Hindlimb muscle (tissue), 1 donor: ENCODE measurements at places on chromosomes 12 and 14.

DNA sequence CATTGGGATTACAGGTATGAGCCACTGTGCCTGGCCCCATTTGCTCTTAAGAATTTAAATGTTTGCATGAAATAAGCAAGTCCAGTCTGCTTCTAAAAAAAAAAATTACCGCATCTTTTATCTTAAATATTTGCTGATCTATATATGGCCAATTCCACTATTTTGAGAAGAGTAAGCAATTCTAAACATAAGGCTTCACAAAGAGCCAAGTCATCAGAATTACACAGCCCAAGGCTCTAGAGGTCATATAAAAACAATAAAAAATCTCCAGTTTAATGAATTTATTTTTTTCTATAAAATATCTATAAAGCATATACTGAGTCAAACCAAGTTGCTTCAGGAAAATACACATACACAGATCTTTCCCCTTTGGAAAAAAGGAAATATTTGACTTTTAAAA is 79.0 kb upstream of the CPNE8 start:
- DNase-seq, result no peak

DNA sequence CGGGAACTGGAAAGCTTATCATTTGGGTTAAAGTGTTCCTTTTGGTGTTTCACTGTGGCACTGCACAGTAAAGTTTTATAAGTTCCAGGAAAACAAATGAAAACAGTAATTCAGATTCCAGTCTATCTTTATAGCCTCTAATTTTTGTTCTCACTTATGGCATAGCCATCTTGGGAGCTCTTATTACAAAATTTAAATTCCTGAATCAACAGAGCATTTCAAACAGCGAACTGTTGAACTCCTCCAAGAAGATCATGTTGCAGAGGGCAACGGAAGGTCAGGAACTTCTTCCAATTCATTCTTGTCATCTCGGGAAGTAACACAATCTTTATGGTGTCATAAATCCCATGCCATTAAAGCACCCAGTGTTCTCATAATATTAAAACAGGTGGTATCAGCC is 229.1 kb downstream of the KCNC2 start:
- peak; percentile 15 for DNase-seq

- no peak for DNase-seq
Observed at GRCh38 chr12:2320841-2321240, 268.1 kb downstream of the CACNA1C start.

DNA sequence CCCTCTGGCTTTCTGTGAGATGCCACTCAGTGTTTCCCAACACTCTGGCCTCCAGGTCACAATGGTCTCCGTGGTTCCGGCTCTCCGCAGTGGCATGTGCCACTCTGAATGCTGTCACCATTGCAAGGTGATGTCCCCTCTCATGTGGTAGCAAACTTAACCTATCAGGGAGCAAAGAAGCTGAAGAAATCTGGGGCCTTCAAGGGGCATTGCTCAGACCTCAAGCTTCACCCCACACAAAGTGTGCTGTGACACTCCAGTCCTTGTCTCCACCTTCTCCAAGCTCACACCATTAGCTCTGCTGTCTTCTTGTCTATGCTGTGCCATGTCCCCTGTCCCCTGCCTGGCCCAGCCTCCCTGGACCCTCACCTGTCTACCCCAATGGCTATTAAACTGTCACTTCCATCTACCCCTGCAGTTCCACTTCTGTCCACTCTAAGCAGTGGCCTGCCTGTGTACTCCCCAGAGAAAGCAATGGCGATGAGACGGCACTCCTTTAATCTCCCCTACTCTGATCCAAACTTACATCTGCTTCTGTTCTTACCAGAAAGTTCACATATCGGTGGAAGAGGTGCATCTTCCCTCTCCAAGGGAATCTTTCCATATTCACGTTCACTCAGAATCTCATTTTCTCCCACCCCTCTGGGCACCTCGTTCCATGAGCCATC is 93.7 kb downstream of the DHRS2 start:
- DNase-seq, result no peak

- no peak for DNase-seq
Observed at GRCh38 chr14:54480830-54481562, 7.8 kb downstream of the GMFB start.

- DNase-seq, result no peak
Observed at GRCh38 chr12:96493106-96493505, 3.7 kb downstream of the CFAP54 start.

- DNase-seq, result no peak
Observed at GRCh38 chr14:77741438-77741837, 19.5 kb downstream of the SNW1 start.

- no peak for DNase-seq
Observed at GRCh38 chr14:30988509-30988908, 36.9 kb upstream of the AP4S1 start.
